ENCODE measurements at places on chromosomes 2 and 18.

- DNase-seq: no peak
Measured at GRCh38 chr2:217398860-217399259, 539.0 kb upstream of the TNP1 start.

DNA sequence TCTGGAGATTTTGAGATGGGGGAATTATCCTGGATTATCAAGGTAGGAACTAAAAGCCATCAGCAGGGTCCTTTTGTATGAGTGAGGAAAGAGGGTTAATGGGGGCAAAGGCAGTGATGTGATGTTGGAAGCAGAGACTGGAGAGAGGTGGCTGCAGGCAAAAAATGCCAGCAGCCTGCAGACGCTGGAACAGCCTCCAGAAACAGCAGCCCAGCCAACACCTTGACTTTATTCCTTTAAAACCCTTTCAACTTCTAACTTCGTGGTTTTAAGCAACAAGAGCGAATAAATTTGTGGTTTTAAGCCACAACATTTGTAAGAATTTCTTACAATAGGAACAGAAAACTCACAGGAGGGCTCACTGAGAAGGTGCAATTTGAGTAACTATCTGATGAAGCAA, 523.1 kb upstream of the HS6ST1 start:
- DNase-seq: no peak

- no peak for DNase-seq
Measured at GRCh38 chr18:45243340-45244110, 371.8 kb upstream of the SLC14A2 start.

DNA sequence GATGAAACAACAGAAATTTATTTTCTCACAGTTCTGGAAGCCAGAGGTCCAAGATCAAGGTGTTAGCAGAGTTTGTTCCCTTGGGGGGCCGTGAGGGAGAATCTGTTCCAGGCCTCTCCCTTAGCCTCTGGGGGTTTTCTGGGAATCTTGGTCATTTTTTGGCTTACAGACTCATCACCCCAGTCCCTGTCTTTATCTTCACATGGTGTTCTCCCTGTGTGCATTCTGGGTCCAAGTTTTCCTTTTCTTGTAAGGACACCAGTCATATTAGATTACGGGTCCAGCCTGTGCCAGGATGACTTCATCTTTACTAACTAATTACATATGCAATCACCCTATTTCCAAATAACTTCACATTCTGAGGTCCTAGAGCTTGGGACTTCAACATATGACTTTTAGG, 292.5 kb upstream of the TRIB2 start:
- no peak for DNase-seq

DNA sequence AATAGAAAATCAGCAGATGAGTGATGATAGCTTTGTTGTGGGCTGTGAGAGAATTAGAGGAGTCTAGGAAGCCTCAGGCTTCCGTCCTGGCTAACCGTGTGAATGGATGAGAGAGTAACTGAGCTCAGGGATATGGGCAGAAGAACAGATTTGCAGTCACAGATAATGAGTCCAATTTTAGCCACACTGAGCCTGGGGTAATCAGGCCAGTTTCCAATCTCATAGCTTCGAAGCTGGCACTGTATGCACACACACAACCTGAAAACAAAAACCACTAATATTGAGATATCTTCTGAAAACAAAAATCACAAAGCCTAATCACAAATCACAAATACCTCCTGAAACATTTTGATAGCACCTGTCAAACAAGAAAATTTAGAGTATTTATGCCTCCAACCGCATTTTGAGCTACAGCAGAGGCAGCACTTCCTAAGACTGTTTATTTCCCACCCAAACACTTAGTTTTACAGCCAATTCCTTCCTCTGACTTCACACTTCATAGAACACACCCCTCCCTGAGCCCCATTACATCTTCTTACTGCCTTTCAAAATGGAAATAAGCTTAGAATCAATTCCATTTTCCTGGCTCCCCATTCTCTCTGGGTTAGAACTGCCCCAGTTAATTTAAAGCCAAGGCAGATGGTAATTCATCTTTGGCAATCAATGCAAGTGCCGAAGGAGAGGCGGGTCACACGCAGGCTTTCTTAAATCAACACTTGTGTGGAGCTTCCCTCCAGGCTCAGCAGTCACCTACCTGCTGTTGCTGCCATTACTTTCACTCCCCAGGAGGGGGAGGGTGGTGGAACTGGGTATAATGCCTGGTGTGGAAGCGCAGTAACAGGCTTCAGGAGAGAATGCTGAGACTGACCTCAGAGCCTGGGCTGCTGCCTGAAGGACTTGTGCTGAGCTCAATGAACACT, 18.9 kb downstream of the TTR start:
- no peak for DNase-seq

- DNase-seq: no peak
Measured at GRCh38 chr2:43274055-43274454, 47.6 kb upstream of the ZFP36L2 start.

- no peak for DNase-seq
Measured at GRCh38 chr18:79664525-79665125, 15.0 kb upstream of the CTDP1 start.

DNA sequence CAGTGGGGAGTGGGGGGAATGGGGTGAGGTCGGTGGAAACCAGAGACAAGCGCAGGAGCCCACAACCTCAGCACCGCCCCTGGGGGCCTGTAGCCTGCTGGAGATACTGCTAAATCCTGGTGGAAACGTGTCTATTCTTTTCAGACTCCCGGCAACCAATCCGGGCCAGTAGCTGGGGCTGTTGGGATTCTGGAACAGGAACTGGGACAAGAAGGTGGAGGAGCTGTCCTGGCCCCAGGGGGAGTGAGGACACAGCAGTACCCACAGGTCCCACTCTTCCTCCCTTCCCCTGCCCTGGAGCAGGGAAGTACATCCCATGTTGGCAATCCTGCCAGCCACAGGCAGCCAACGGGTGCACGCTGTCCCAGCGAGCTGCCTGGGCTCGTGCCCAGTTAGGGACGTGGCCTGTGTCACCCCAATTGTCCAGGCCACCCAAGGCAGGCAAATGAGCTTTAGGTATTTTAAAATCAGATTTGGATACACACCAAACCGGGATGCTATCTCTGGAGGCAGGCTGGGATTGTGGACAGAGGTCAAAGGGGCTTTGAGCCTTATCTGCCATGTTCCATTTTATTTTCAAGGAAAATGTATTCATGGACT, 51.8 kb downstream of the HS1BP3 start:
- DNase-seq: no peak

GRCh38 chr2:16015903-16016265, 75.5 kb downstream of the MYCN start:
- no peak for DNase-seq
